ENCODE measurements at places on chromosomes 16 and 17. TPM values are rescaled to one million over a fixed set of nuclear protein-coding genes. Genes with fewer than 3 reads are reported as not detected.

Gene SDK2
- 14.7 TPM for total RNA-seq

Gene EVPL
- total RNA-seq: 0.26 TPM

Gene FBXW10
- total RNA-seq: not detected

Gene SLC16A11
- 0.37 TPM for total RNA-seq

Gene OR3A3
- not detected for total RNA-seq

Gene IGSF6
- not detected for total RNA-seq

Gene FHOD1
- 37.4 TPM for total RNA-seq

Gene KRT33A
- not detected for total RNA-seq

Gene TEX14
- total RNA-seq: 0.33 TPM

Gene OR4D2
- total RNA-seq: not detected

Gene MYLK3
- total RNA-seq: 2.3 TPM

Gene KCNH4
- not detected for total RNA-seq

All from H7 (cell line).